T-helper 22 cell (primary cell): ENCODE measurements at places on chromosomes 2 and 18.

- DNase-seq = no peak
Observed at GRCh38 chr2:105539331-105539730, 140.5 kb upstream of the FHL2 start.

DNA sequence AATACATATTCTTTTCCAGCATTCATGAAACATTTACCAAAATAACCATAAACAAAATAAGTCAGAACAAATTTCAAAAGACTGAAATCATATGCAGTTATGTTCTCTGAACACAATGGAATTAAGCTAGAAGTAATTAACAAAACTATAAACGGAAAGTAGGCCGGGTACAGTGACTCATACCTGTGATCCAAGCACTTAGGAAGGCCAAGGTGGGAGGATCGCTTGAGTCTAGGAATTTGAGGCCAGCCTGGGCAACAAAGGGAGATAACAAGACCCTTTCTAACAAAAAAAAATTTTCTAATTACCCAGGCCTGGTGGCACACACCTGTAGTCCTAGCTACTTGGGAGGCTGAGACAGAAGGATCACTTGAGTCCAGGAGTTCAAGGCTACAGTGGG lies 14.9 kb downstream of the ATAD2B start:
- no peak for DNase-seq

DNA sequence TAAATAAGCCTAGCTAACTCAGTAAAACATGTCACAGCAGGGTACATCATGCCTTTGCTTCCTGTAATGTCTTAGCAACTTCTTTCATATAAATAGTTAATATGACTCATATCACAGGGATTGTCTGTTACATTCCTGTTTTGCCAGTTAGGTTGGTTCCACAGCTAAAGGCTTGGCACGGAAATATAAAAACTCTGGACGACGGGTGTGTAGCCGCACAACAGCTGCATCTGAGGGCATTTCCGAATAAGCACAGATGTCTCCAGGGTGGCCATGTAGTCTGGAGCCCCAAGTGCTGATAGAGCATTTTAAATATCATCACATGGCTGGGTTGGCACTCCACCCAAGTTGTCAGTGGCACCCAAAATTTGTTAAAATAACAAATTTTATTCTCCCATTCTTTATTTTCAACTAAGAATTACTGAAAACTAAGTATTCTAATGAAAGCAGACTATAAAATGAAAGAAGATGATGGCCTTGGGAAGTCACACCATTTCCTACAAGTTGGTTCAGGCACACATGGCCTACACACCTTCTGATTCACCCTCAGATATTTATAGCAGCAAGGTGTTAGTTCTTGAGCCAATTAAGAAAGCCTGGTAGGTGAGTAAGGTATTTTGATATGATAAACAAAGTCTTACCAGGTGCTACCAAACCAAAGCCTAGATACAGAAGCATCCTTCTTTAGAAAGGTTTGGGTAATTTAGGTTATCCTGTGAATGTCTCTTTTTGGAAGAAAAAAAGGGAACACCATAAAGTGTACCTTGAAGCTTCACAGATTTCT lies 61.8 kb upstream of the STK17B start:
- no peak for DNase-seq

- no peak for DNase-seq
Observed at GRCh38 chr2:133104871-133105270, 434.9 kb upstream of the LYPD1 start.

DNA sequence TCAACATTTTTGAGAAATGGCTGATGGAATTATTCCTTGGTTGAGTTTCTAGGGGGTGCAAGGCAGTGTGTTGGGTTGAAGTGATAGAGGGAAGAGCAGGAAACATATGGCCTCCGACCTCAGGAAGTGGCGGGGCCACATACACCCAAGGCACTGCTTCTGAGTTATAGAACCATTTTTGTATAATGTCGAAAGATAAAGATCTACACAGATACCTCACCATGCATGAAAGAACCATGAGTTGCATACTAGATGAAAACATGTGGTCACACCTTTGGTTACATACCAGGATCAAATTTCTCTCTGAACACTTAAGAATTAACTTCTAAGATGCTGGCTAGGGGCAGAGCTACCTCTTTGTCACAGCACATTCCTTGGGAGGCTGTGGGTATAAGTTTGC lies 23.2 kb downstream of the LAMA3 start:
- DNase-seq = no peak

- DNase-seq = no peak
Observed at GRCh38 chr2:45713591-45713990, 62.1 kb downstream of the PRKCE start.

- no peak for DNase-seq
Observed at GRCh38 chr2:18910843-18911242, 321.5 kb upstream of the NT5C1B start.

DNA sequence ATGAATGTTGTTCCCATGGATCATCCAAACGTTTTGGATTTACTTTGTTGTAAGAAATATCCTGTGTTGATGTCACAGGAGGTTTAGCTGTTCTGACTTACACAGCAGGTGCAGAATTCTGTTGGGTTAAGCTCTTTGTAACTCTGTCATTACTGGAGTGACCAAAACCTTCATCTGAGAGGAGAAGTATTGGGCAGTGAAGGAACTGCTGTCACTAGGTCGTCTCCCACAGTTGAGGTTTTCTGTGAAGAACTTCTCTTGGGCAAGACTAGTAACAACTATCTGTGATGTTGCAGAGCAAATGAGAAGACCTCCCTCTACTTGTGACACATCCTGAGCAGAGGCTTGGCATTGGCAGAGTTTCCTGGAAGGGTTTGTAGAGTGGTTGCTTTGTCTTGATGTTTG lies 2.9 kb downstream of the SPTBN1 start:
- DNase-seq = no peak

GRCh38 chr2:238874330-238875050 lies 26.6 kb downstream of the TWIST2 start:
- no peak for DNase-seq

GRCh38 chr18:3810296-3810695 lies 360.3 kb downstream of the TGIF1 start:
- DNase-seq = no peak

DNA sequence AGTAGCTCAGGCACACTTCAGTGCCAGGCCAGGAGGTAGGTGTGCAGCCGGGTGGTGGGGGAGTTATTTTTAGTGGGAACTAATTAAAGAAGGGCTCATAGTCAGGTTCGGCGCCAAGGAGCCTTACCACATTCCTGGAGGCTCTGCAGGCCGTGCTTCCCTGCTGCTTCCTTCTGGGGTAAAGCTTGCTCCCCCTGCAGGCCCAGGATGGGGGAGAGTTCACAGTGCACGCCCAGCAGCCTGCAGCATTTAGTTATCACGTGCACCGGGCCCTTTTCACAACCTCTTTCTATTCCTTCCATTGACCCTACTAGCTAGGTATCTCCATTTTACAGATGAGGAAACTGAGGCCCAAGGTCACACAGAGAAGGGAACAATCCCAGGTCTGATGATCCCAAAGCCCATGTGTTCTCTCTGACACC lies 2.5 kb downstream of the KCNF1 start:
- no peak for DNase-seq

DNA sequence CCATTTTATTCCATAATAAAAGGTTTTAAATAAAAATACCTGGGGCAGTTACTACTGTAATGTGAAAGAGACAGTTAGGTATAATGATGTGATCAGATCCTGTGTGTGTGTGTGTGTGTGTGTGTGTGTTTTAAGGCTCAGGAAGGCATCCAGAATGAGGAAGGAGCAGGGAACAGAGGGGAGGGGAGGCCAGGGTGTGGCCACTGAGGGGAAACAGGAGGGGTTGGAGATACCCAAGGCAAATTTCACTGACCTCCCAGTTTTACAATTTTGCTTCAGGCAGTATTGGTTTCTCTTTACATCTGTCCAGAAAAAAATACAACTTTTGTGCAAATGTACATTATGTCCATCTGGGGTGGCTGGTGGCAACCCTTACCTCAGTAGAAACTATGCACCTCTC lies 163.5 kb upstream of the FBXO11 start:
- no peak for DNase-seq

DNA sequence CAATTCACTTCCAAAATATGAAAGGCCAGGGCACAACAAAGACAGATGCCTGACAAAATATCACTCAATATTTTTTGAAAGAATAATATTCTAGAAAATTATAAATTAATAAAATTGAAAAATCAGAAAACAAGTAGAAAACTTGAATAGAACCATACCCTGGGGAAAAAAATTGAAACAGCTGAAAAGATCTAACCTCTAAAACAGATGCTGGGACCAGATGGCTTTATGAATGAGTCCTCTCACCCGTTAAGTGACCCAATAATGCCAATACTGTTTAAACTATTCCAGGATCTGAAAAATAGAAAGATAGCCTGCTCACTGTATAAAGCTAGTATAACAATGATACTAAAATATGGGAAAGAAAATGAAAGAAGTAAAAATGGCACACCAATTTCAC lies 322.3 kb upstream of the VWC2L start:
- no peak for DNase-seq

GRCh38 chr2:62727259-62727867 lies 21.9 kb downstream of the EHBP1 start:
- no peak for DNase-seq

DNA sequence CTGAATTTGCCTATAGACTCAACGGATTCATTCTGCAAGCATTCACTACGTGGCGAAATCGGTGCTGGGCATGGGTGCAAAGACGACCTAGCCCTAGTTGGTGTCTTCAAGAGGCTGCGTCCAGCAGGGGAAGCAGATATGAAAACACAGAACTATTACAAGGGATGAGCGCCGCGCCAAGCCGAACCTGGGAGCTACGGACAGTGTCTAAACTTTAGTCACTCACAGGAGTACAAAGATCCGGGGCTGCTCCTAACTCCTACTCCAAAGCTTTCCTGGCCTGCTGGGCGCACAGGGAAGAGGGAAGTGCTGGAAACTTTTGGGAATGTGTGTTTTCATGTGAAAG lies 732 bp upstream of the ANXA4 start:
- no peak for DNase-seq

DNA sequence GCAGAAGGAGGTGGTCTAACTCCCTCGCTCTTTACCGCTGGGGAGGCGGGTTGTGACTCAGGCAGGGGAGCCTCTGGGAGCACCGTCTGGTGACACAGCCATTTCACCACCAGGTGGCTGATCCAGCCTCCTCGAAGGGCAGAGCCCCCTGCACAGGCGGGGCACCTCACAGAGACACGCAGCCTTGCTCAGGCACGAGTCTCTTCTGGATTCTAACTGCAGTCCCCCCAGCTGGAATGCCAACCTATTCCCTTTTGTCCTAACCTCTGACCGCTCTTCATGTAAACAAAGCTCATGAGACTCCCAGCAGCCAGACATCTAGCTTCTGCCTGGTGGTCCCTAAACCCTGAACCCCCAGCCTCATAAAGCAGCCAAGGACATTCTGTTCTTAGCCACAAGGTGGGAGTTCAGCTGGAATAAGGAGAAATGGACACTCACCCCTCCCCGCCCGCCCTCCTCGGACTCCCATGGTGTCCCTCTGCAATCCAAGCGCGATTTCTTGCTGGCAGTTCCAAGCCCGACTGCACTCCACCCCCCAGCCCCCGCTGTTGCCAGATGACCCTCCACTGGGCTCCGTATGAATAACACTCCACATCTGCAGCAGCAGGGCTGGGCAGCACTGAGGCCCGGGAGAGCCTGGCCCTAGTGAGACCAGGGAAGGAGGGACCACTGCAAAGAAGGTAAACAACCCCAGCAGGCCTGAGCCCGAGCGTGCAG lies 84.3 kb downstream of the TNS1 start:
- no peak for DNase-seq

DNA sequence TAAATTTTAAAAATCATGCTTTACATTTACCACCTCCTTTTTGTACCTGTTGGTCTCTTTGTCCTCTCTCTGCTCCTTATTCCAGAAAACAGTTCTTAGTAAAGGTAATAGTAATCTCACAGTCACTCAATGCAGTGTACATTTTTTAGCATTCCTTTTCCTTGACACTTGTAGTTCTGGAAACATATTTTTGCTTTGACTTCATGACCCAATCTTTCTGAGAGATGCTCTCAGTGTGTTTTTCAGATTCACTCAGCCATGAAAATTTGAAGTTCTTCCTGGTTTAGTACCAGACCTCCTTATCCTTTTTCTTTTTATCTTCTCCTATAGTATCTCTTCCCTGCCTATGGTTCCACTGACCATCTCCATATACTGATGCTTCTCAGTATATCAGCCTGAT lies 747.5 kb upstream of the ZEB2 start:
- DNase-seq = no peak

GRCh38 chr2:30985493-30986230 lies 152.6 kb downstream of the GALNT14 start:
- no peak for DNase-seq

- no peak for DNase-seq
Observed at GRCh38 chr2:120422465-120423160, 76.7 kb downstream of the INHBB start.

GRCh38 chr2:99793022-99793421 lies 303.2 kb upstream of the REV1 start:
- DNase-seq = no peak

DNA sequence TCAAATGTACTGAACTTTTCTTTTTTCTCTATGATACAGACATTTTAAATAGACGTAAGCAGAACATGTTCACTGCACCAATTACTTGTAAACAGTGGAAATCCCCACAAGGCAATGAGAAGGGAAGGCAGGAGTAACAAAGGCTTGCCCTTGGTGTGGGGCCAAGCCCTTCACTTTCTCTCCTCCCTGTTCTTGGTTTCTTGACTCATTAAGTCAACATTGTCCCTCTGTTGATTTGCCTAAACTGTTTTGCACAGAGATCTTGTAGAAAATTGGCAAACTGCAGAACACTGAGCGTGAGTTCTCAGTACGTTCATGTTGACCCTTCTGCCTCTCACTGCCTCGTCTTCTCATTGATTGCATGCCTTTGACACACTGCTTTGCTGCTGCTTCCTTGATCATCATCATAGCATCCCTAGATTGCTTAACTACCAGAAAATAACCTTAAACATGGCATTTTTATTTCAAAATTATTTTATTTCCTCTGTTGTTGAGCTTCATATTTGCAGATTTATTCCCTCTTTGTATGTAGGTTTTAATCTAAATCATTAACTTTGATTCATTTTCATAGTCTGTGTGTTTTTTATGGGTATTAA lies 257.7 kb downstream of the PTGR3 start:
- DNase-seq = no peak

DNA sequence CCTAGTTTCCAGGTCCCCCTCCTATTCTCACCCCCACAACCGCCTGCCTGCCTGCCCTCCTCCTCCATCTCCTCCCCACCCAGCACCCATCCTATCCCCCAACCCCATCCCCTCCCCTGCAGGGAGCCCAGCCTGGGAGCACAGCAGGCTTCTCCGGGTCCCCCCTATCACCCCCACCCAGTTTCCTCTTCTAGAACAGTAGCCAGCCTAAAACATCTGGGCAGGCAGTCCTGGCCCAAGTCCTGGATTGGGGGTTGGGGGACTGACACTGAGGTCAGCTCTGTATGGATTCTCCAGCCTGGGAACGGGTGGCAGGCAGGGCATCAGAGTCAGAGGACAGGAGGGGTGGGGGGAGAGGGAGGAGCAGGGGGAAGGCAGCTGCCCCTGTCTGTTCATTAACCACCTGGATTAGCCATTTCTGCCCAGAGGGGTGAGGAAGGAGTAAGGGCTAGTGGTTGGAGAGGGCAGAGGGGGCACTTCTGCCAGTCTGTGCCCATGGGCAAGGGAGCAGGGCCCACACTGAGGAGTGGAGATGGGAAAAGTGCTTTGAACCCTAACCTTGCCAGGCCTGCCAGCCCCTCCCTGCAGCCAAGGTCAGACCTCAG lies 60.0 kb downstream of the TNS1 start:
- no peak for DNase-seq
